ENCODE measurements at places on chromosomes 6 and 20.

- no peak for DNase-seq
These were observed at the start of gene SEL1L2 for GRCh38 chr20:13990465-13990864. Gene SEL1L2, minus strand, starts transcription at chr20:13990614. Its CDS starts 80 bp downstream, at chr20:13990534.

- no peak for DNase-seq
These were observed 21.6 kb downstream of the RALGAPA2 start for GRCh38 chr20:20690676-20691476.

DNA sequence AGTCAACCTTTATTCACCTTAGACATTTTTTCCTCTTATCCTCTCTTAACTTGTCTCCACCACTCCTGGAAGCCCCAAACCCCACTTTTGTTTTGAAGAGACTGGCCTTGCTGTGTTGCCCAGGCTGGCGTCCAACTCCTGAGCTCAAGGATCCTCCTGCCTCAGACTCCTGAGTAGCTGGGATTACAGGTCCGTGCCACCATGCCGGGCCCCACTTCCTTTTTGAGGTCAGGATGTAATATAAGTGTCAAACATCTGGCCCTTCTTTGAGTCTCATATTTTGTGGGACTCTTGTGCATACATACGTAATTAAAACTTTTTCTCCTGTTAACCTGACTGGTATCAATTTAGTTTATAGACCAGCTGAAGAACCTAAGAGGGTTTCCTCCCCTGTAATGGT, 1.4 kb upstream of the CDK19 start:
- no peak for DNase-seq

- DNase-seq, result peak; percentile 35
These were observed 457.9 kb downstream of the PLCB1 start for GRCh38 chr20:8589956-8590355.

- DNase-seq, result no peak
These were observed 950.7 kb upstream of the FLRT3 start for GRCh38 chr20:15288106-15288505.

- DNase-seq, result peak; percentile 94
These were observed 341.2 kb downstream of the CD83 start for GRCh38 chr6:14458669-14459266.

DNA sequence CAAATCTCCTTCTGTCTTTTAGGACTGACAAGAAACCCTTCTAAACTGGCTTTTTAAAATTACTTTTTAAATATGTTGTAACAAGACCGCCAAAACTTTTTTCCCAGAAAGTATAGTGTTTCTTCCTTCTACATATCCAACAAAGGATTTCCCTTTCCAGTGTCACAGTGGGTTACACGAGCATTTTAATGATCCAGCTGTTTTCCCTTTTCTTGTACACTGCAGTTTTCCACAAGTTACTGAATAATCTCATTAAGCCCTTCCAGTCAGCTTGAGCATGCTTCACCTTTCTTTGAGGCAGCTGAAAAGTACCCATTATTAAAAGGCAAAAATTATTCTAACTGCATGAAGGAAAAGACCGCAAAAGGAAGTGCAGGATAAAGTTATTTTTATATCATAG, 48.6 kb downstream of the CD24 start:
- DNase-seq, result no peak

DNA sequence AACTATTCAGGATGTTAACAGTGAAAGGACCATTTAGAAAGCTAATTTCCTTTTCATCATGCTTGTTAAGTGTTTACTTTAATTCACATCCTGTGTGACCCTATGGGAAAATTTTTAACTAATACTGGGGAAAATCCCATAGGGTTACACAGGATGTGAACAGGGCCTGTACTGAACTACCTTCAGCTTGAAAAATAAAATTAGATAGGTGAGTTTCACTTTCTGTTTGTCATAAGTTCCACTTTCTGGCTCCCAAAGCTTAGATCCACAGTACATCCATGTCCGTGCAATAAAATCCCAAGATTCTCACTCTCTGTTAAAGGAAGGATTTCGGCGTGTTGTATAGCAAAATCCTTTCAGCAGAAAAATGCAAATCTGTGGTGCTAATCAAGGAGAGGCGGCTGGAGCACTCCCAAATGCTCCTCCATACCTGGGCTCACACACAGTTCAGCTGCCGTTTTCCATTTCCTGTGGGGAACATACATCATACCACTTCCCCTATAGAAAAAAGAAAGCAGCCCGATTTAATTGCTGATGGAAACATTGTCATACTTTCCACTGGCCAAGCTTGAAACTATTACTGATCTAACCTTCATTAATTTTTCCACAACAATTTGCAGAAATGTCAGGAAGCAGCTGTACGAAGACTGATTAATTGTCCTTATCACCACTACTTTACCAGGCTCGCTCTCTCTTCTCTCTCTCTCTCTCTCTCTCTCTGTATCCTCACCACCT, 125.2 kb downstream of the HIVEP2 start:
- no peak for DNase-seq

DNA sequence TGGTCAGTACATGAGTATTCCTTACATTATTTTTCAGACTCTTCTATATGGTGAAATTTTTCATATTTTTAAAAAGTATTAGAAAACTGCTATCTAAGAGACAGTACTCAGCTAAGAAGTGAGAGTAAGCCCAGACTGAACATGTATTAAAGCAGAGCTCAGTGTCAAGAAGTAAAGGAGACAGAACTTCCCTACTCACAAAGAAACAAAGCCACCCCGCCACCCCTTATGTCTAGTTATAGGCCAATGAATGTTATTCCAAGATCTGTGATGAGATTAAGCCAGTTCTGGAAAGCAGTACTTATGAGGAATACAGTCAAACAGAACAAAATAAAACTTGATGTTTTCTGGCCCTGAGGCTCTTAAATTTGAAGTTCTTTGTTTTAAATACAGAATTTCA, 114.5 kb downstream of the RNGTT start:
- DNase-seq, result no peak

DNA sequence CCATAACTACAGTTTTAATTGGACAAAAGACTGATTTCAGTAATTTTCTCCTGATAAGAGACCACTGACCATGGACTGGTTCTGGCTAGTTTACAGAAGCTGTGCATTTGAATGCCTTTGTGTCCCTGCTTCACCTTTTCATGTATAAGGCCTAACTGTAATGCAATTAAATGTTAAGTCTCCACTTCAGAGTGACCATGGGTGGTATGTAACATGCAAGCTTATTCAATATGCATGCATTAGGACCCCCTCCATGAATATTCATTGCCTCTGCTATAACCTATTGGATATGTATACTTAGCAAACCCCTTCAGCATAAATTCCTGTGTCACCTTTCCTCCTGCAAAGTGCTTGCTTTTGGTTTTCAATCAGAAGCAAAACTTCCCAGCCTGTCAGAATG, 2.2 kb downstream of the UBD start:
- DNase-seq, result no peak

DNA sequence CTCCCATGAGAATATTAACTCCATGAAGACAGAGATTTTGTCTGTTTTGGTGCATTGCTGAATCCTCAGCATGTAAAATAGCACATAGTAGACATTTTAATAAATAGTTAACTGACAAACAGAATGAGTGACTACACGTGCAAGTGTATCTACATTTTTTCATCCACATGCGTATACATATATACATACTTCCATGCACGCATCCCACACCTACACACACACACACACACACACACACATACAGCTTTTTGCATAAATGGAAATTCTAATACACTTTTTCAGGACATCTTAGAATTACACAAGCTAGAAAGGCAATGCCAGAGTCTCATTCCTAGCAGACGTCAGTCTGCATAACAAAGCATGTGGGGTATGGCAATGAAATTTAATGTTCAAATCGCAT, 139.7 kb upstream of the LRFN2 start:
- no peak for DNase-seq

- DNase-seq, result no peak
These were observed 19.4 kb downstream of the QRSL1 start for GRCh38 chr6:106648651-106649308.

DNA sequence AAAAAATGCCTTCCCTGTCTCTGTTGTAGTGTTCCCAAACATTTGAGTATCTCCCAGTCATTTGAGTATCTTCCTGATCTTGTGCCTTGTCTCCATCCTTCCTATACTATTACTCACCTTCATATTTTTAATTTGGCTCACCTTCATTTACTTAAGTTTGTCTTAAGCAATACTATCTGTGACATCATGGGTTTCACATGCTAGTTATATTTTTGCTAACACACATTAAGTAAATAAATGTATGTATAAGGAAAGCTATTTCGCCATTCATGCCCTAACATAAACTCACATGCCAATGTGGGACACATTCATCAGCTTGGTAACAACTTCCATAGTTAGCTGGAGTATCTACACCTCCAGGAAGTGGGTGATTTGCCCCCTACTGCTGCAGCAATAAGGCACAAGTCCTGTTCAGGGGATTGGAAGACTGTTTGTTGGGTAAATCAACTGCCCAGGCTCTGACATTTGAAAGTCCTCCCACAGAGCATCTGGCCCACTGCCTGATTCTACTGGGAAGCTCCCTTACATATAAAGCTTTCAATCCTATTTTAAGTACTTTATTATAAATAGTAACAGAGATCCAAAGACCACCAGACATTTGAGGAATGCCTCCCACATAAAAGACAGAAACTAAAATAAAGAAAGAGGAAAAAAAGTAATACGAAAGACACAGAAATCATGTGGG, 132.3 kb downstream of the ISM1 start:
- DNase-seq, result no peak

GRCh38 chr6:26403893-26404292, 1.8 kb downstream of the BTN3A1 start:
- no peak for DNase-seq

DNA sequence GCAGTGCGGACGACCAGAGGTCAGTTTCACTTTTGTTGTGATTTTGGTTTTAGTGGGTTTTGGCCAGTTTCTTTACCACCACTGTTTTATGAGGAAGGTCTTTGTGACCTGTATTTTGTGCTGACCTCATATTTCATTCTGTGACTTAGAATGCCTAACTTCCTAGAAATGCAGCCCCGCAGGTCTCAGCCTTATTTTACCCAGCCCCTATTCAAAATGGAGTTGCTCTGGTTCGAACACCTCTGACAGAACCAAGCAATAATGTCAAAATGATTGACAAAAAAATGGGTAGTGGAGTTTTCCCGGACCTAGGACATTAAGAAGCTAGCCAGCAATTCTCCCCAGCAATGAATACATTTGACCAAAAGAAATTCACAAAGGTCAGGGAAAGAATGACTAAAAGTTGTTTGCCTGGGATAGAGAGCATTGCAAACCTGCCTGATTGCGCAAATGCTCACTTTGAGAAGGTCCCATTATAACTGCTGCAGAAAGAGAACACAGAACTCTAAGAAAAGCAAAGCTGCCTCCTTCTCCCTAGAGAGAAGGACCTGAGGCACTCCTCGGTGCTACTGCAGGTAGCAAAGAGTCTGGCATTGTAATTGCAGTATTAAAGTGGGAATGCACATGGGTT, 288.8 kb downstream of the ADGB start:
- DNase-seq, result no peak

GRCh38 chr6:137904822-137905617, 38.0 kb downstream of the TNFAIP3 start:
- DNase-seq, result peak; percentile 50

DNA sequence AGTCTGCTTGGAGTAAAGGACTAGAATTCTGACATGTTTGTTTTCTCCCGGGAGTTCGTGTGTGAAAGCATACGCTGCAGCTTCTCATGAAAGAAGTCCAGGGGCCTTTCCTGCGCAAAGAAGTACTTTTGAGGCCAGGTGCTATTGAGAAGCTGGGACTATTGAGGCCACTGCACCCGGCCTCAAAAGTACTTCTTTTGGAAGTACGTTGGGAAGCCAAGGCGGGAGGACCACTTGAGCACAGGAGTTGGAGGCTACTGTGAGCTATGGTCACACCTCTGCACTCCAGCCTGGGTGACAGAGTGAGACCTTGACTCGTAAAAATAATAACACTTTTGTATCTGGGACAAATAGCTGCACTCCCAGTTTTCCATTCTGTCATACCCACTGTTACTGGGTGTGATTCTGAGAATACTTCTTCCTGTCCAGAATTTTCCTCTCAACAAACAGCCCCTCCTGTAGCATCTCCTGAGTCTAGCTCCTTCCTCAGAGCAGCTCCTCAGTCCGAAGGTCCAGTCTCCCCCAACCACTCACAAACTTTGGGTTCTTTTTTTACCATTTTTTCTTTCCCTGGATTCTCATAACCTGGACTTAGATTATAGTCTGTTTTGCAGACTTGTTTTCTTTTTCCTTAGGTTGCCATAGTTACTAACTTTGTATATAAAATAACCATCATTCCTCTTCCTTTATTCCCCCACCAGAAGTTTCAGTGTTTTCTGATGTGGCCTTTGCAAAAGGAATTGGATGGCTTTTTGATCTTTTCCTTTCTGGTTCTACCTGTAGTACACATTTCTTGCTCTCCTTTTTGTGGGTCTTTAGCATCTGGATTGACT, 12.7 kb downstream of the STK35 start:
- no peak for DNase-seq

GRCh38 chr6:158512809-158513208, 47.1 kb upstream of the TMEM181 start:
- DNase-seq, result no peak

DNA sequence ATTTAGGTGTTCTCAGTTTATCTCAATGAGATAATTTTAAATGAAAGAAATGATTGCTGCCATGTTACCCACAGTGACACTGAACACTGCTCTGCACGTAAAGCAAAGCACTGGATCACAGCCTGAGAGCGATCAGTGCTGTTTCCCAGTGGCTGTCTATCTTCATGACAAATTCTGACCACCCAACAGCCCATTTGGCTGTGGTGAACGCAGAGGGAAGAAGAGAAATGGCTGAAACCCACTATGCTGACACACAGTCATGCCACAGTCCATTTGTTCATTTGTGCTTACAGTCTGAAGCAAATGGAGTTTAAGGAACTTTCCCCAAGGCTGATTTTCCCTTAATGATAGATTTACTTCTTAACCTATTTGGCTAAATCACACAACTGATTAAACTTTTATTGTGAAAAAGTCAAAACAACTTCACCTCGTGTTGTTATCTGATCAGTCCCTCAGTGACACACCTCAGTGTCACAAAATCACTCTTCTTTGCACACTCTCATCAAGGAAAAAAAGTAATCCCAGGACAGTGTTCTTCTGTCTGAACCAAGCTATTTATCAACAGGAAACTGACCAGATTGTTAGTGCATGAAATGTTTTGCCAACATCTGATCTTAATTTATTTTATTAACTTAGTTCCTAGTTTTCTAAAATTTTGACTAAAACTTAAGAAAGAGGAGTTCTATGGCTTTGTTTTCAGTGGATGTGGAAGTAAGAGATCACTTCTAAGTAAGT, 225.1 kb downstream of the TBX18 start:
- DNase-seq, result no peak

GRCh38 chr6:137677709-137678108, 183.5 kb upstream of the OLIG3 start:
- DNase-seq, result no peak

DNA sequence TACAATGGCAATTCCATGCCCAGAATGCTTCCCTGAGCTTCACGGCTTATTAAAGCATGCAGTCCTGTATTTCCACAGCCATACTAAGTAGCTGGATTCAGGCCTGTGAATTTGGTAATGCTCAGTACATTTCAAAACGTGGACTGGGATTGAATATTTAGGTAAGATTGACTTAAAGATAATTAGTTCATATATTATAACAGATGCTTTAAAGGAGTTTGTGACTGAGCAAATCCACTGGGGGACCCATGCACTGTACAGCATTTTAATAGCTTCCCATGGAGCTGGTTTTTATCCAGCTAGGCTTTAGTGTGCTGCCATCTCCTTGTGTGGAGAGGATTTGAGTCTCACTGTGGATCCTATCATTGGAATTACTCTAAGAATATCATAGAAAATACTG, 420.9 kb upstream of the FLRT3 start:
- DNase-seq, result no peak

- no peak for DNase-seq
These were observed 144.5 kb upstream of the RALGAPA2 start for GRCh38 chr20:20856956-20857355.

GRCh38 chr6:41984623-41985022, 43.0 kb upstream of the CCND3 start:
- DNase-seq, result no peak

All from fibroblast of skin of abdomen (primary cell).